ENCODE measurements at places on chromosomes 4 and X.

DNA sequence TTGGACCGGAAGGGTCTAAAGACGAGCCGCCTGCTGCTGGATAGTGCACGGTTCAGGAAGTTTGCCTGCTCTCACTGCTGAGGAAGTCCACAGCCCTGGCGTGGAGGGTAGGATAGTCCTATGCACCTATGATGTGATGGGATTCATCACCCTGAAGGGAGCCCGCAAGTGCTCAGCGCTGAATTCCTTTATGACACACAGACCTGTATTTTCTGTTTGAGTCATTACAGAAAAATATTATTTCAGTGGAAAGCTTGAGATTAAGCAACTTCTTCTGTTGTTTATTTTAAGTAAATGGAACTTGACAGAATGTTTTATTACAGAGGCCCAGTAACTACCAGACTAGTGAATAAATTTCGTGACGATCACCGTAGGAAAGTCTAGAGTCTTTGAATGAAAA lies 123.2 kb downstream of the TRIML1 start:
- no peak for DNase-seq

- DNase-seq, result no peak
Measured at GRCh38 chrX:283115-283845, 2.1 kb downstream of the PLCXD1 start.

DNA sequence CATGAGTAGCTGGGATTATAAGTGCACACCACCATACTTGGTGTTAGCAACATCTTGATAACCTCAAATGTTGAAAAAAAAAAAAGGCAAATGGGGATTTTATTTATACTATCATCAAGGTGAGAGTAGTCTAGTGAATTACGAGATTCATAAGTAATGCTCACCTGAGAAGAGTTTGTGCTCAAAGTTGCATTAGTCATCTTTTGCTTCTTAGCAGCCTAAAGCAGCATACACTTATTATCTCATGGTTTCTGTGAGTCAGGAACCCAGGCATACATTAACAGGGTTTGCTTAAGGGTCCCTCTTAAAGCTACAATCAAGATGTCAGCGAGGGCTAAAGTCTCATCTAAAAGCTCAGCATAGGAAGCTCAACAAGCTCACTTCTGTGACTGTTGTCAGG lies 8.2 kb upstream of the EXOSC9 start:
- DNase-seq, result no peak

DNA sequence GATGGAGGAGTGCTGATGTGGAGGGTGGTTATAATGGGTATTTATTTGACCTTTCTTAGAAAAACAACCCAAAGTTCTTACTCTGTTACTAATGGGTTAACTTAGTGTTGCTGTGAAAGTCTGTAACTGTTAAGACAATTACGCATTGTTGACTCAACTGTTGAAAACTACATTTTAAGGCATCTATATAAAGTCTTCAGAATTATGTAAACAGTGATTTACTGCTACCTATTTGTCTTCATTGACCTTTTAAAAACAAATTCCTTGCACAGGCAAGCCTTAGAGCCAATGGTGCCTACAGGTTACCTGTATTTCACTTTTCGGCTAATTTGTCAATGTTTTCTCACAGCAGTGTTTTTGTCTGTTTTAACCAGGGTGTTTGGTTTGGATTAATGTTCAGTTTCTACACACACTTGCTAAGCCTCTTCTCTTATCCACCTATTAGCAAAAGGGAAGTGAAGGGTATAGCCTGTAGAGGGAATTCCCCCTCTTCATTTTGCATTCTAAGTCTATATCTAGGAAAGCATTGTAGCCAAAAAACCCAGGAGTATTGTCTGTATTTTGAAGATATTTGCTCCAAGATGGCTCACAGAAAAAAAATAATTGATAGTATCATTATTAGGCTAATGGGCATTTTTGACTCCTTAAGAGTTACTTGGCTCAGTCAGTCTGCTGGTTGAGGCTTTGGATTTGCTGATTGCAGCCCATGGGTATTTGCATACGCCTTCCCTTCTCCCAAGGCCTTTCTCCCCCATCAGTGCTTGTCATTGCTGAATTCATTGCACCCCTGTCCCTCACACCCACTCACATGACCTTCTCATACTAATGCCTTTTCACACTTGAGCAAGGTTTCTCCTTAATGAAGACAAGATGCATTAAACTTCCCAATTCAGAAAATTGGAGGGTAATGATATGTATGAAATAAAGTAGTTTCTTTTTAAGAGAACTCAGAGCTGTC lies 30.5 kb downstream of the AFF1 start:
- DNase-seq, result no peak

GRCh38 chrX:19958552-19959486 lies 32.0 kb downstream of the BCLAF3 start:
- no peak for DNase-seq

DNA sequence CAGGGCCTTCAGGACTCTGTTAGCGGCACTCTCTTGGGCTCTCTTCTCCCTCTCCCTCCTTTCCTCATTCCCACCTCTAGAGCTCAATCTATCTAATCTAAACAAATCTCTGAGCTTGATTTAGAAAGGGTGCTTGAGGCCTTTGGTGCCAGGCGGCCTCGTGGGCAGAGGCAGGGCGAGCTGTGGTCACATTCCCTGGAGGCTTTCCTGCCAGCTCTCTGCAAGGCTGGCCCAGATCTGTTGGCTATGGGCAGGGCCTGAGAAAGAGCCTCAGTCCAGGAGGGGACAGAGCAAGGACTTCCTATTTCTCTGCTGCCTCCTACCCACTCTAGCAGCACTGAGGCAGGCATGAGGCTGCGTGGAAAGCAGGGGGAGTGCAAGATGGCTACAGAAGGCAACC lies 38.6 kb downstream of the PJA1 start:
- DNase-seq, result no peak

DNA sequence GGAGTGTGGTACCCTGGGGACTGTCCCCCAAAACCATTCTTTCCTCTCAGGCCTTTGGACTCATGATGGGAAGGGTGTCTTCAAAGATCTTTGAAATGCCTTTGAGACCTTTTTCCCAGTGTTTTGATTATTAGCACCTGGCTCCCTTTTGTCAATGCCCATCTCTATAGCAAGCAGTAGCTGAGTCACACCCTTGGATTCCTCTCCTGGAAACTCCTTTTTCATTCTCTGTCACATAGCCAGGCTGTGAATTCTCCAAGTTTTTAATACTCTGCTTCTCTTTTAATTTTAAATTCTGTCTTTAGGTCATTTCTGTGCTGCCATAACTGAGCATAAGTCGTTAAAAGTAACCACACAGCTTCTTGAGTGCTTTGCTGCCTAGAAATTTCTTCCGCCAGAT lies 29.7 kb downstream of the IL21 start:
- no peak for DNase-seq

DNA sequence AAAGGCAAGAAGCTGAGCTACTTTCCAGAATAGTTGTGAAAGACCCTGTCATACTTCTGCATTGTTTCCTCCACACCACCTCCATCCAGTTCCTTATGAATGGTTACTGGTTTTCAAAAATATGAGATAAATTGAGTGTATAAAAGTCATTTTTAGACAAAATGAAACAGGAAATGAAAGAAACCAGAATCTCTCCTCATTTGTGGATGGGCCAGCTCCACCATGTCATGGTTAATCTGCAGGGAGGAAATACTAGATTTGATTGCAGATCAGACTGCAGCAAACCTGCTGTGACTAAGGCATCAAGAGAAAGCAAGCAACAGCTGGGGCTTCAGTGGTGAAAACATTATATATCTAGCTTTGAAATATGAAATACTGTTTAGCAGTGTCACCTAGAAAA lies 23.8 kb downstream of the F9 start:
- DNase-seq, result no peak

DNA sequence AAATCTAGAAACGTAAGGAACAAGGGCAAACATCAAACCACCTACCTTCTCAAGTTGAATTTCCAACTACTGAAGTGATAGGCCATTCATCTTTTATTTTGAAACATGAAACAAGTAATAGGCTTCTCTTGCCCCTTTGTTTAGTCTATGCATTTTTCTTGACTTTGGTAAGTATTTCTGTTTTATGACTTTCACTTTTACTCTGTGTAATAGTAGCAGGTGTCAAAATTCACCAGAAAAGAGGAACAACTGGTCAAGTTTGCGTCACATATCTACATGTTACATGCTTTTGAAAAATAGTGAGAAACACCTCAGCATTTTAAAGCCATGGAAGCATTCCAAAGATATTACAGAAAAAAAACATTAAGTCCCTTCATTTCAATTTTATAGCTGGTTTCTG lies 157.1 kb upstream of the FTHL17 start:
- no peak for DNase-seq

DNA sequence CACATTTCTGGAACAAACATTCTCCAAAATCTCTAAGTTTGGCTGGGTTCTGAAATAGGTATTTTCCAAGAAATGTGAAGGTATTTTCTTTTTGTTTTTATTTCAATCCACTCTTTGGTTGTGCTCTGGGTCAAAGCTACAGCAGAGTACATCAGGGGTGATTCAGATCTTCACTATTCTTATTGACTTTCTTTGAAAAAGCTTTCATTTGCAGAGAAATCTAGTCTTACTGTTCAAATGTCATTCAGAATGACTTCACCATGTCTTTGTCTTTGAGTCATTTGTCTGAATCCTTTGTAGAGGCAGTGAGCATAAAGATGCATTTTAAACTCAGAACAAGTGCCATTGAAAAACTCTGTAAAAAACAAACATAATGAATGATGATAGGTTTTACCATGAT lies 547.2 kb upstream of the ADGRL3 start:
- DNase-seq, result no peak

- DNase-seq, result no peak
Measured at GRCh38 chr4:18529482-18529881, 507.9 kb upstream of the LCORL start.

GRCh38 chr4:156476359-156476758 lies 495.2 kb downstream of the PDGFC start:
- no peak for DNase-seq

DNA sequence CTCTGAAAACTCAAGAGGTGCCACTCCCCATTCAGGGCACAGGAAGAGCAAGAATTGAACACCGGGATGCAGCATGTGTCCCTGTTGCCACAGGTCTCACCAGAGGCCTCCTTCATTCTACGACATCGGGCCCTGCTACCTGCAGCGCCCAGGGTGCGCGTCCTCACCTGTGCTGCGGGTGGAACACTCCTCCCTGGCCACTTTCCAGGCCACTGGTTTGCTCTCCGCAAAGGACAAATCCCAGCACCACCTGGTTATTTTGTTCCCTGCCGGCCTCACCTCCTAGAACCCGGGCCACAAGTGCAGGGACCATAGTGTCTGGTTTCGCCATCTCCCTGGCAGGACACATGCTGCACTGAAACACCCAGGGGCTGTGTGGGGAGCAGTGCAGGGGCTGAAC lies 14.3 kb upstream of the FAM3A start:
- no peak for DNase-seq

GRCh38 chrX:23952984-23953907 lies 45.4 kb downstream of the CXorf58 start:
- DNase-seq, result peak; percentile 30

DNA sequence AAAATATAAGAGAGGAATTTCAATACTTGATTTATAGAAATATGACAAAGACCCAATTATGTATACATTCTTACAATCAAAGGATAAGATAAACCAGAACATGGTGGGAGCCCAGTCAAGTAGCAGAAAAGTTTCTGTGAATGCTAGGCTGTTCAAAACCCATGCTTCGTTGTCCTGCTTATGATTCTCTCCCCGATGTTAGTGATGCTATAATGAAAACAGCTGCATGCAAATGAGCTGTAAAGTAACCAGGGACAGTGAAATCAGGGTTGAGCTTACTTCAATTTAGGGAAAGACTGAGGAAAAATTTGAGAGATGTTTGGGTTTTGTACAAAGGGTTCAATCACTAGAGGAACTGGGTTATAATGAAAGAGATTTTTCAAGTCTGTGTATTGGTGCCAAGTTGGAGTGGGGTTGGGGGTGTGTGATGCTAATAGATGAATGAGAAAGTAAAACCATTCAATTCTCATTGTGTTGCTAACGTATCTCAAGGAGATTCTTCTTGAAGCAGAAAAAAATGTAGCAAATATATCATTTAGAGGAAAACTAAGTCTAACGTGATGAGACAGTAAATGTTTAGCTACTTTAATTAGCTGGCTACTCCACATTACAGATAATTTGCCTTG lies 59.3 kb upstream of the PPP1R2C start:
- no peak for DNase-seq

DNA sequence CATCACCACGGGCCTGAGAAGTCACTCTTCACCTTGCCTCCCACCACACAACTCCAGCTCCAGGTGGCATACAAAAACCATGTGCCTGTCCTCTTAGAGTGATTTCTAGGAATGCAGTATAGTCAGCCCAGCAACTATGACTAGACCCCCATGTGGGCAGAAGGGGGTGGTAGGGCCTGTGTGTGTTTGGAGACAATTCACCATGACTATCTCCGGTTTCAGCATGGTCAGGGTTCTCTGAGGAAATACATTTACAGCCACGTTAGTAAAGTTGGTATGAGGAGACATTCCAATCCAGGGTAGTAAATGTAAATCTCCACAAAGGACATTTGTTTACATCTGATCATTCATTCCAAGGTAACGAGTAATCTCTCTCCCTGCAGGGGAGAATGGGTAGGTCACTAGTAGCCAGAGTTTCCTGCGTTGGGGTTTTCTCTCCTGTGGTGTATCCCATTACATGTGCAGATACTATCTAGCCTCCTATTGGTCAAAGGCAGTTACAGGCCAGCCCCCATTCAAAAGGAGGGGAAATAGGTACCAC lies 4.2 kb upstream of the MTMR1 start:
- DNase-seq, result no peak

- no peak for DNase-seq
Measured at GRCh38 chr4:85745939-85746338, 271.0 kb downstream of the ARHGAP24 start.

DNA sequence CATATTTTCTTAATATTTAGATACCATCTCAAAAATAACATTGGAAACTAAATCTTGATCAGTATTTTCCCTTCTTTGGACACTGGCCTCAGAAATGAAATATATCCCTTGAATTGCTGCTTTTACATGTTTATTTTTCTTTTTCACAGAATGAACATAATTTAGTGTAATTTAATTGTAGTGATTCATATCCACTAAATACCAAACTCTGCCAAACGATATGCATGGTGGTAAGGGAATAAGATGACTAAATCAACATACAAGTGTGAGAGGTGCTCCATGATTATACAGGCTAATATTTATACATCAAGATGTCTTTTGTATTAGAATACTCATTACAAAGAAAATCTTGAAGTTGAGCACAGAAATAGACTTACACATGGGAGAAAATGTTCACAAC lies 216.8 kb upstream of the PACRGL start:
- no peak for DNase-seq

DNA sequence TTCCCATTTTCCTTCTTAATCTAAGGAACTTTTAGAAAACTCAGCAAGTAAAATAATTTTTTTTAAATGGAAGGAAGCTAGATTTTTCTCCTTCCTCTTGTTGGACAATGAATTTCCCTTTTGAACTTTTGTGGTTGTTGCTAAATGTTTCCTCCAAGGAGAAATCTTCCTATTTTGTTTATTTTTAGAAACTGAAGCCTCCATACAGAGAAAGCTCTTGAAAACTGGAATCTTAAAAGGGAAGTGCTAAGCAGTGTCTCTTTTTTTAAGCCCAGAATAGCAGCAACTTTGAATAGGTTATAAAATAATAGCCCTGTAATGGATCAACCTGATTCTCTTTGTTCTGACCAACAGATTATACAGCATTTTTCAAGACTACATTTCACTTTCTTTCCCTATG lies 15.1 kb upstream of the DCLK2 start:
- no peak for DNase-seq
